ENCODE measurements at places on chromosomes 4 and X.

DNA sequence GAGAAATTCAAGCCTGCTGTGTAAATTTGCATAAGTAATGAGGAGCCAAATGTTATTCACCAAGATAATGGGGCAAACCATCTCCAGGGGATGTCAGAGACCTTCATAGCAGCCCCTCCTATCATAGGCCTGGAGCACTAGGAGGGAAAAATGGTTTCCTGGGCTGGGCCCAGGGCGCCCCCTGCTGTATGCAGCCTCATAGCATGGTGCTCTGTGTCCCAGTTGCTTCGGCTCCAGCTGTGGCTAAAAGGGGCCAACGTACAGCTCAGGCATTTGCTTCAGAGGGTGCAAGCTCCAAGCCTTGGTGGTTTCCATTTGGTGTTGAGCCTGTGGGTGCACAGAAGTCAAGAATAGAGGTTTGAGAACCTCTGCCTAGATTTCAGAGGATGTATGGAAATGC, 859.3 kb downstream of the RPA4 start:
- DNase-seq = no peak

DNA sequence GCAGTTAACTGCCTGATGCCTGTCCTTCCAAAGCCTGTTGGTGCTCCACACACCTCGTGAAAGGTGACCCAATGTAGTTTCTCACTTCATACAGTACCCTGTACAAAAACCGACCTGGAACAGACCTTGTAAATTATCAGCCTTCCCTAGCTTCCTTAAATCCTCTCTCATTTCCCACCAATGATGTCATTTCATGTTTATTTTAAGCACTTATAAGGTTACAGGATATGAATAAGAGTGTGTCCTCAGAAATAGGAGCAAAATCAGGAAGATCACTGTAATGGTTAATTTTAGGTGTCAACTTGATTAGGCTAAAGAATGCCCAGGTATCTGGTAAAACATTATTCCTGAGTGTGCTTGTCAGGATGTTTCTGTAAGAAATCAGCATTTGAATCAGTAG, 44.7 kb downstream of the TMEM150C start:
- no peak for DNase-seq

DNA sequence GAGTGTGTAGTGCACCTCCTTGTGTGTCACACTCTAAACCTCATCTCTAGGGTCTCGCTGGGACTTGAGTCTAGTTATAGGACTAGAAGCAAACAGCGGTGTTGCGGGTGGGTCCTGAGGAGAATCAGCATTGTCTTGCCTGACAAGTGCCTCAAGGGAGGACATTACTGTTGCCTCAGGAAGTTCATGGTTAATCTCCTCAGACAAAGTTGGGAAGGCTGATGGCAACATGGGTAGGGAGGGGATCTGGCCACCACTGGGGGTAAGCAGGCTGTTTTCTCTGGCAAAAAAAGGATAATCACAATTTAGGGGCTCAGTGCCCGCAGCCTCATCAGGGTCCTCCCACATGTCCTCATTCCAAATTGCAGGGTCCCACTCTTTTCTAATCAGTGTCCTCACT, 12.4 kb downstream of the ASB12 start:
- no peak for DNase-seq

DNA sequence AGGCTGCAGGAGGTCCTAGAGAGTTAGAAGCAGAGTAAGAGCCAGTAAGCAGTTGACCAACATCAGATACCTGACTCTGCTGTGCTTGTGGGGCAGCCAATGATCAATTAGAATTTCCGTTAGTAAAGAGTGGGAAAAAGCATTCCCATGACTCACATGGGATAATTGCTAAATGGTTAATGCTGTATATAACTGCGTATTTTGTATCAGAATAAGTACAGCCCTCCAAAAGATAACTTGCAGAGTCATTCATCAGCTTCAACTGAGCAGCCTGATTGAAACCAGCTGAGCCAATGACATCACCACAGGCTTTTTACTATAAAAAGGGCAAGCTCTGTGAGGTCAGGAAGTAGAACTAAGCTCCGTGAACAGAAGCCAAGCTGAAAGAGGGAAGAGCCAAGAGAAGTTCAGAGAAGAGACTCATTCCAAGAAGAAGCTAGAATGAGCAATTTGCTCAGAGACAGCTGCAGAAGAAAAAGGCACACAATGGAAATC, 67.9 kb downstream of the PPP3CA start:
- peak; percentile 14 for DNase-seq

DNA sequence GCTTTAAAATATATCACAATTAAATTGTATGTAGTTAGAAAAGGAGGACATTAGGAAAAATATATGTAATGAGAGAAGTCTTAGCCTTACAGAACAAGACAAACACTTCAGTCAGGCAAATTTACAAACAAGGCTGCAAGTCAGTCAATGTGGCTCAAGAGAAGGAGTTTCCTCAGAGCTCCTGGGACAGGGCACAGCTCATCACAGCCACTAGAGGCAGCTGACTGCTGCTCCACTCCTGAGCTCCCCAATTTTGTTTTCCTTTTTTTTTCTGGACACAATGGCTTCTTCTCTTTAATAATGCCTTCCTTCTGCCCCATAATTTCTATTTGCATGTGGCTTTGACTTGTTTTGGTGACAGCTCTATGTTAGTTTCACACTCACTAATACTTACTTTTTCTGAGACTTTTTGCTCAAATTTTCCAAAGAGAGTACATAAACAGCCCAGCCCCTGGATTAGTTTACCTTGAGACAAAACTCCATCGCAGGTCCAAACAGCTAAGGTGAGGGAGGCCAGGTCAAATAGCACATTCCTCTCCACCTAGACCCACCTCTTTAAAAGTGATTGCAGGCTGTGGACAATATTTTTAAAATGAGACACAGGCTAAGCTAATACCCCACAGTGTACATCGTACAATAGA, 850.4 kb upstream of the FRG1 start:
- DNase-seq = no peak

DNA sequence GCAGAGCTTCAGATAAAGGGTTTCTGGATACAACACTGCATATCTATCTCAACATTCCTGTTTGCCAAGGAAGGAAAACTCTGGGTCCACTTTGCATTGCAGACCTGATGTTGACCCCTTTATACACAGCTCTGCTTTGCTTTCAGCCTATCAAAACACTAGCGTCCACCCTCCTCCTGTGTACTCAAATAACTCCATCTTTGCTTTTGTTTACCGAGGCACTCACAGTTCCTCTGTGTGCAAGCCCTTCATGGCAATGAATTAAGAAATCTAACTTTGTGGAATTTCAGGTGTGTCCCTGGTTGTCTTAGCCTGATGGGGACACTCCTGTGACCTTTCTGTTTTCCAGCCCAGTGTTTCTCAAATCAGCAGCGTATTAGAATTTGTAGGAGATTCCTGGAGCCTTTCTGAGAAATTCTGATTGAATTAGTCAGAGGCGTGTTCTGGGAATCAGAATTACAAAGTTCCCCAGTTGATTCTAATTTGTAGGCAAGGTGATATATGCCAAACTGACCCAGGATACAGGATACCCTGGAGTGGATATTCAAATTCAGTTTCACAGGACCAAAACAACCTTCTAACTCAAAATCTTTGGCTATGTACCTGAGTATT, 68.6 kb downstream of the DTHD1 start:
- no peak for DNase-seq

DNA sequence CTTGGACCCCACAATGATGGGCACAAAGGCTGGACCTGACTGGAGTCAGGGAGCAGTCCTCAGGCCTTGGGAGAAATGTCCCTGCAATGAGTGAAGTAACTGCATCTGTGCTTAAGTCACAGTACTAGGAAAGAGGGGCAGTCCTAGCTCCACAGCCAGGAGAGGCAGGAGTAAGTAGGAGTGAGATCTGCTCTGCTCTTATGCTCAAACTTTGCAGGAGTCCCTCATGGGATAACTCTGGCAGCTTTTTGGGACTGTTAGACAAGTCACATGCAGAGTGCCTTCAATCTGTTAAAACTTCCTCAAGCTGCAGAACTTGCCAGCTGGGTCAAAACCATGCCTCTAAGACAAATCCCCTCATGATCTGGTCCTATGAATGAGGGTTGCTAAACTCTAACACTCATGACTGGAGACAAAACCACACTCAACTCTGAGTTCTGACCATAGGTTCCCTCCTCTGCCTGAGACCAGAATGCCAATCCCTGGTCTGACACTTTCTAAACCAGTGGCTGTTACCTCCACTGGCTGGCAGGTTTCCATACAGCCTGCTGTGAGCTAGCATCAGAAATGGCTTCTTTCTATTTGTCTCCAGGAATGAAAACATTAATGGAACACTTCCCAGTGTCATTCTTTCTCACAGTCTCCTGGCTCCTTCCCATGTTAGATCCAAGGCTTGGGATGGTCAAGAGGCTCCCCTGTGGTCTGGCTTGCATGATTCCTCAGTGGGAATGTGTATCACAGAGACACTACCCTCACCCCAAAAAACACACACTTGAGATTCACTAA, 819.3 kb downstream of the PCDH7 start:
- DNase-seq = no peak

- DNase-seq = no peak
Measured at GRCh38 chr4:91257721-91258120, 1046.0 kb upstream of the GRID2 start.

DNA sequence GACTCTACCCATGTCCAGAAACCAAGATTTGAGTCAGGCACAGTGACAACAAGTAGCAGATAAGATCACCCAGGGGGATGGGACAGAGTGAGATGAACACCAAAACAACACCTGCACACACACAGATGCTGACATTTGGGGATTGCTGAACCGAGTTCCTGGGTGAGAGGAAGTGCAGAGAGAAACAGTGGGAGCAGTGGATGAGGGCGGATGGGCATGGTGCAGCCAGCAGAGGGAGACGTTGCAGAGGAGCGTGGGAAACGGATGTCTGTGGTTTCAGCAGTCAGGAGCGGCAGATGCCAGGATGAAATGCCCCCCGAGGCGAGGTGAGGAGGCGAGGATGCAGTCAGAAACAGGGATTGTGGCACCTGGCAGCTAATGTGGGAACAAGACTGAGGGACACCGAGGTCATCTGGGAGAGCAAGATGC, 78.6 kb upstream of the STS start:
- no peak for DNase-seq

GRCh38 chr4:177532358-177532757, 90.1 kb upstream of the AGA start:
- DNase-seq = no peak

- DNase-seq = no peak
Measured at GRCh38 chr4:108314900-108315589, 146.3 kb upstream of the LEF1 start.

- no peak for DNase-seq
Measured at GRCh38 chr4:81152839-81153713, 61.9 kb downstream of the PRKG2 start.

DNA sequence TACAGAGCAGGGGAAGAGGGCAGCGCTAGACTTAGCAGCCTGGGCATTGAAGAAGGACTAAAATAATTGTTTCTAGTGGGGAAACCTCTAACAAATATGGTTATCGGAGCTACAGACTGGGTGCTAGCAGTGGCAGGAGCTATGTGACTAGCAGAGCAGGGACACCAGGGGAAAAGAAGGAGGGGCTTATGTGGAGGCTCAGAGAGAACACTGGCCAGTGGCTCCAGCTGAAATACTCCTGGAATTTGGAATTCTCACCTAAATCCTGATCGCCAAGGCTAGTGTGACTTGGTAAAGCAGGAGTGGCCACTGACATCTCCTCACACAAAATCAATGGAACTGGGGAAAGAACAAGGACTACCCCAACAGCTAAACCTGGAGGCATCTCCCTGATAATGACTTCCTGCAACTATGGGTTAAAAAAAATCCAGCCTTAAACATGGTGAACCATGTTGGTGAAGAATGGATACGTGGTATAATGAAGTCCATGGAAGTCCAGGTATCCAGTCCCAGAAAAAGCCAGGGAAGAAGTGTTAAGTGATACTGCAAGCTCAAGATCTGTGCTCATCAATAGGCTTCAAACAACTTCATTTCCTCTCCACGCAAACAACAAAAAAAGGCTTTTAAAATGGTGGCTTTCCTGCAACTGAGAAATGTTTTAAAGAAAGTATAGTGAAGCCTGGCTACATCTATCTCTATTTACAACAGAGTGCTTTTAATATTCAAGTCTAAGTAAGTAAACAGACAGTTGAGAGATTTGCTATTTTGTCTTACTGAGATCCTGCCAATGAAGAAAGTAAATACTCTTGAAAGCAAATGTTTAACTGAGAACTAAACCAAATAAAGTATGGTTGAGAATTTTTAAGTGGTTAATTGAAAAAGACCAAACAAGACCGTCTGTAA, 1.8 kb downstream of the TAPT1 start:
- no peak for DNase-seq

DNA sequence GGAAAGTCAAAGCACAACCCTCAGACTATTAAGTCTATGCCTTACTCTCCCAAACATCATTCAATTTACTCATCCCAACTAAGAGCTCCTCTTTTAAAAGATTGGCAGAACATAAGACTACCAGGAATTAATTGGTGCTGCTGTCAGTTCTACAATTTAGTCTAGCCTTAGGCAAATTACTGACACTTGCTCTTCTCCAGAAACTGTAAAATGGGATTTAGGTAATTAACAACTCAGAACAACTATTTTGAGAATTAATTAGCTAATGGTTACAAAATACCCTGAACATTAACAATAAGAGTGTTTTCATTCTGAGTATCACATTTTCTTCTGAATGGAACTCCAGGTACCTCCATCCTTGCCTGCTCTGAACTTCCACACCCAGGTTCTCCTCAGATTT, 36.2 kb upstream of the RBM47 start:
- no peak for DNase-seq

GRCh38 chr4:102163404-102164140, 181.7 kb downstream of the SLC39A8 start:
- DNase-seq = no peak

DNA sequence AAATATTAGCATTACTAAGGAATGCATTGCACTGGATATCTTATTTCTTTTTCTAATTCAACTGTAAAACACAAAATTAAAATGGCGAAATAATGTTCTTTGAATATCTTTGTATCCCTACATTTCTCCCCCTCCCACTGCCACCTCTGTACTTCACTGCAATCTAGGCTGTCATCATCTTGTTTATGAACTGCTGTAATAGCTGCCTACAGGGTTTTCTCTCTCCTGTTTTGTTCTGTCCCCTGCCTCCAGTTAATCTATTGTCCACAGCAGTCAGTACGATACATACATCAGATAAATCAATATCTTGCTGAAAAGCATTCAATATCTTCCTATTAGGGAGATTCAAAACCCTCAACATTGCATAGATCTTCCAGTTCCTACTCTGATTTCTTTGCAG, 528.4 kb downstream of the KCNIP4 start:
- DNase-seq = no peak

GRCh38 chr4:4427121-4427870, 40.4 kb downstream of the NSG1 start:
- DNase-seq = no peak

DNA sequence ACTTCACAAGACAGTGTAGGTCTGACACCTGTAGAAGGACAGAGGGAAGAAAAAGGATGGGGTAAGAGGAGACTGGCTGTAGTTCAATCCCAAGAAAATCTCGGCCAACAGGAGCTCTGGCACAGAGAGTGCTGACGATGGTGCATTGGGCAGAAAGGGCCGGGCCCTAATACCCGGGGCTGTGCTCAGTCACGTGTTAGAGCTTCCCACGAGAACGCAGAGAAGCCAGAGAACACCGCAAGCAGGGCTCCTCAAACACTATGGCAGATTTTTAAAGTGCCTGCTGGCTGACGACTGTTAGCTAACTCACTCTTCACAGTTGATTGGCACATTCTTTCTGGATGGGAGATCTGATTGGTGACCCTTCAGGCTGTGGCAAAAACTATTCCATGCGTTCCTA, 35.5 kb downstream of the EREG start:
- DNase-seq = no peak

- no peak for DNase-seq
Measured at GRCh38 chr4:5114950-5115349, 63.7 kb downstream of the STK32B start.

Measured in body of pancreas (tissue), 4 donors.